ENCODE measurements at places on chromosomes 2 and 18.

GRCh38 chr2:165425556-165425955, 43.9 kb upstream of the CSRNP3 start:
- no peaks in the 10 kb centered on the region for H3K36me3 ChIP-seq
- H3K4me3 ChIP-seq: no peak overlapping the region
- H3K27me3 ChIP-seq: no peaks in the 10 kb centered on the region
- no peak for DNase-seq
- no peak overlapping the region for H3K27ac ChIP-seq

GRCh38 chr2:18047896-18048657, 169.6 kb downstream of the KCNS3 start:
- no peaks in the 10 kb centered on the region for H3K27me3 ChIP-seq
- no peaks in the 10 kb centered on the region for H3K36me3 ChIP-seq
- peaks cover 16% of the 10 kb centered on the region for H3K4me1 ChIP-seq
- no peak overlapping the region for H3K27ac ChIP-seq
- H3K4me3 ChIP-seq: no peak overlapping the region

- no peaks in the 10 kb centered on the region for H3K27me3 ChIP-seq
- no peaks in the 10 kb centered on the region for H3K4me1 ChIP-seq
- H3K27ac ChIP-seq: no peak overlapping the region
Measured at GRCh38 chr2:150142561-150142960, 344.9 kb downstream of the RND3 start.

- H3K36me3 ChIP-seq: no peaks in the 10 kb centered on the region
- H3K4me1 ChIP-seq: no peaks in the 10 kb centered on the region
- no peak for DNase-seq
- H3K4me3 ChIP-seq: no peak overlapping the region
Measured at GRCh38 chr2:205482399-205483081, 199.8 kb upstream of the NRP2 start.

DNA sequence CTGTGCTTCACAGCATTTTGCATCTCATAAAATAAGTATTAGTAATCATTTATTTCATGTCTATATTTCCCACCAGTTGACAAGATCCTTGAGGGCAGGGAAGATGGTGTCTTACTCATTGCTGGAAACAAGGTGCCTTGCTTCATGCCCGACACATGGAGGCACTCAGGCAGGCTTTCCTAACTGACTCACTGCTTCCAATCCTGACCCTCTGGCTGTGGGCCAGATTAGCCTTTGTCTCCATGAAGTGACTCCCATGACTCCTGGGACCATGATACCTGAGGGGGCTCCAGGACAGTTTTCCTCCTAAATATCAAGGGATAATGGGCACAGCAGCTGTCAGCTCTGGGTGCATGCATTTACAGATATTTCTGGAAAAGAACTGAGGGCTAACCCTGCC, 275.1 kb downstream of the AGPS start:
- peaks cover 3% of the 10 kb centered on the region for H3K27me3 ChIP-seq
- no peak for DNase-seq
- no peak overlapping the region for H3K4me3 ChIP-seq
- H3K4me1 ChIP-seq: no peaks in the 10 kb centered on the region
- H3K27ac ChIP-seq: no peak overlapping the region
- H3K36me3 ChIP-seq: no peaks in the 10 kb centered on the region

DNA sequence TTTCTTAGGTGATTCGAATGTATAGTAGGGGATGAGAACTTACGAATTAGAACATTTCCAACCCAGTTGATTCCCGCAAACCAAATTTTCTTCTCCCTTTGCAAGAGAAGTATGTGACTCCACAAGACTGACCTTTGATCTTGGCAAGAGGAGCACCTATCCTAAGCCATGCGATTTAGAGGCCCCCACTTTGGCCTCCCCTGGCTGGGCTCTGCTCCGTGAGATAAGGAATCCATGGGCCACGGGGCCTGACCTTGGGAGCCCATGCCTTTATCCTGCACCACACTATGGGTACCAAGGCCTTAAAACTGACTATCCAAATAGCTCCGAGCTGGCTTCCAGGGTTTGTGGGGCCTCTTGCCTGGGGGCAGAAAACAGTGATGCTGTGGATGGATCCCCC, 135.8 kb downstream of the LRRTM1 start:
- no peak overlapping the region for H3K27ac ChIP-seq
- no peaks in the 10 kb centered on the region for H3K36me3 ChIP-seq
- H3K4me3 ChIP-seq: no peak overlapping the region
- DNase-seq: no peak
- H3K4me1 ChIP-seq: no peaks in the 10 kb centered on the region
- H3K27me3 ChIP-seq: no peaks in the 10 kb centered on the region

DNA sequence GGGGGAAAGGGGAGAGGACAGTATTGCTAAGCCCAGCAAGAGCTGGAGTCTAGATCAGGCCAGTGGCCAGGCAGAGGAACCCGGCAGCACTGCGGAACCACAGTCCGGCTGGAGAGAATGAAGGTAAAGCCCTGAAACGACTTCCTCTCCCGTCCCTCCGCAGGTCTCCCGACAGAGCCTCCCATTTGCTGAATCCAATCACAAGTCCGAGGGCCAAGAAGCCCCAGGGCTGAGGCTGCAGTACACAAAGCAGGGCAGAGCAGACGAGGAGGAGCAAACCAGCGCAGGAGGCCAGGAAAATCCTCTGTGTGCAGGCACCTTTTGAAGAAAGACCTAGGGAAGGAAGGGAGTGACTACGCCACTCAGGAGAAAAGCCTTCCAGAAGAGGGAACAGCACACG, 104.4 kb downstream of the OSBPL1A start:
- no peak for DNase-seq
- H3K27ac ChIP-seq: no peak overlapping the region
- no peaks in the 10 kb centered on the region for H3K27me3 ChIP-seq
- no peaks in the 10 kb centered on the region for H3K4me1 ChIP-seq
- H3K36me3 ChIP-seq: no peaks in the 10 kb centered on the region

DNA sequence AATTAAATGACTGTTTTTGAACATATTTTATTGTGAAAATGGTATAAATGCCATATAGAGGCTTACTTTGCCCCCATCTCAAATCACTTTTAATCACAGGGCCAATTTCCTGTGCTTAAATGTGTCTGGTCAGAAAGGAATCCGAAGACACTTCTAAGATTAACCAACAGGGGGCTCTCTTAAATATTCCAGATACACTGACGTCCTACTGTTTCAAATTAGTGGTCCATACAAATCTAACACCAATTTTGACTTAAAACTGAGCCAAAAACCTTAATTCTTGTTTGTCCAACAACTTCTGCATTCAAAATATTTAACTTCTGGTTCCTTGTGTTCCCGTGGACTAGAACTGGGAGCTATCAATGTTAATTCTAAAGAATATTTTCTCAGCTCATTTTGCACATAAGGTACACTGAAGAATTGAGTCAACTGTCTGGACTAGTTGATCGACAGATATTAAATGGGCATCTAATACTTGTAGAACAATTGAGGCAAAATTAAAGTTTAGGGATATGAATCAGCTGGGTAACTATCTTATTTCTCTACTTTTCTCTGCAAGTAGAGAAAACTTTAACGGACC, 557.5 kb downstream of the ARHGAP15 start:
- H3K4me3 ChIP-seq: no peak overlapping the region
- no peak overlapping the region for H3K27ac ChIP-seq
- DNase-seq: no peak
- no peaks in the 10 kb centered on the region for H3K36me3 ChIP-seq
- no peaks in the 10 kb centered on the region for H3K27me3 ChIP-seq

- H3K27me3 ChIP-seq: no peaks in the 10 kb centered on the region
- no peaks in the 10 kb centered on the region for H3K4me1 ChIP-seq
- no peak overlapping the region for H3K27ac ChIP-seq
- no peaks in the 10 kb centered on the region for H3K36me3 ChIP-seq
- DNase-seq: no peak
- H3K4me3 ChIP-seq: no peak overlapping the region
Measured at GRCh38 chr2:217299590-217299989, 439.7 kb upstream of the TNP1 start.

DNA sequence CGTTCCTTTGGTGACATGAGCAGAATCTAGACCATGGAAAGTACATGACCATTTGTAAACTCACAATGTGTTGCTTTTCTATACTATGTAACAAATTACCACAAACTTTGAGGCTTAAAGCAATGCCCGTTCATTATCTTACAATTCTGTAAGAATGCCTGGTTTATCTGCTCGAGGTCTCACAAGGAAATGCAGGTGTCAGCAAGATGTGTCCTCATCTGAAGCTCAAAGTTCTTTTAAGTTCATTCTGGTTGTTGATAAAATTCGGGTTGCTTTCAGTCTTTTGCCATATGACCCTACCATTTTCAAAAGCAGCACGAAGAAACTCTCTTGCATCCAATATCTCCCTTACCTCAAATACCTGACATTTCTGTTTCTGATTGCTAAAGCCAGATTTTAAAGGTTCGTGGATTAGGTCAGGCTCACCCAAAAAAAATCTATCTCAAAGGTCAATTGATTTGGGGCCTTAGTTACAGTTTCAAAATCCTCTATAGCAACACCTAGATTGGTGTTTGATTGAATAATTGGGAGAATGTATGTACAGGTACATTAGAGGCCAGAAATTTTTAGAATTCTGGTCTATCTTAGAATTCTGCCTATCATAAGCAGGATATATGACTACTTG, 125.9 kb downstream of the TMEM131 start:
- H3K27ac ChIP-seq: no peak overlapping the region
- DNase-seq: no peak
- H3K27me3 ChIP-seq: no peaks in the 10 kb centered on the region
- no peak overlapping the region for H3K4me3 ChIP-seq

DNA sequence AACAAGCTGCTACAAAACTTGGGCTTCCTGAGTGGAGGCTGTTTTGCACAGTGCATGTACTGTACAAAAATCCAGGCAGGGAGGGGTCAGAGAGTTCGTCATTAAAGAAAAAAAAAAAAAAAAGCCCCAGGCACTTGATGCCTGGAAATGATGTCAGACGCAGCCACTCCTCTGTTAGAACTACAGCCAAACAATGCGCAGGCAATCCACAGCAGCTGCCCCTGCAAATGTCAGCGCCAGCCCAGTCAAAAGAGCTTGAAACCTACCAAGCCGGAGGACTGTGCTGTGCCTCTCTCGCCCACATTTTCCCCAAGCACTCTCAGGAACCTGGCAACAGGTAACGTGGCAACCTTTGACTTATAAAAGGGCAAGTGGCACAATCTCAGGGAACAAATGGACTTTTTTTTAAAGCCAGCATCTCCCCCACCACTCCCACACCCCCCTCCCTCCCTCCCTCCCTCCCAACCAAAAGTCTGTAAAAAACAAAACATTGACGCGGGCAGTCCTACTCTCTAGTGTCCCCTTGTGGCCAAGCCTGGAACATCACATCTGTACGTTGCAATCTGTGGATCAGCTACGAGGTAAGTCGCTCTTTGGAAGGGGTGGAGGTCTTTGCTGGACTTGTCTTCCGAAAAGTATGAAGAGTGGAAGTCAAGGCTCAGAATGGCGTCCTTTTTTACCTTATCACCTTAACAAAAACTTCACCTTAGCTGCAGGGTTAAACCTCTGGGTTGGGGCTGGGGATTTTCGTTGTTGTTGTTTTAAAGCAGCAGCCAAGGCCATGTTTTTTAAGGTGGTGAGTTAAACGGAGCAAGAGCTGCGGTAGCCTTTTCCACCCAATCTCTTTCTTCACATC, 144.2 kb downstream of the TGIF1 start:
- peak overlapping the region; percentile 60 for H3K4me3 ChIP-seq
- peak overlapping the region; percentile 98 for H3K27ac ChIP-seq
- no peaks in the 10 kb centered on the region for H3K27me3 ChIP-seq
- peaks cover 50% of the 10 kb centered on the region for H3K4me1 ChIP-seq

DNA sequence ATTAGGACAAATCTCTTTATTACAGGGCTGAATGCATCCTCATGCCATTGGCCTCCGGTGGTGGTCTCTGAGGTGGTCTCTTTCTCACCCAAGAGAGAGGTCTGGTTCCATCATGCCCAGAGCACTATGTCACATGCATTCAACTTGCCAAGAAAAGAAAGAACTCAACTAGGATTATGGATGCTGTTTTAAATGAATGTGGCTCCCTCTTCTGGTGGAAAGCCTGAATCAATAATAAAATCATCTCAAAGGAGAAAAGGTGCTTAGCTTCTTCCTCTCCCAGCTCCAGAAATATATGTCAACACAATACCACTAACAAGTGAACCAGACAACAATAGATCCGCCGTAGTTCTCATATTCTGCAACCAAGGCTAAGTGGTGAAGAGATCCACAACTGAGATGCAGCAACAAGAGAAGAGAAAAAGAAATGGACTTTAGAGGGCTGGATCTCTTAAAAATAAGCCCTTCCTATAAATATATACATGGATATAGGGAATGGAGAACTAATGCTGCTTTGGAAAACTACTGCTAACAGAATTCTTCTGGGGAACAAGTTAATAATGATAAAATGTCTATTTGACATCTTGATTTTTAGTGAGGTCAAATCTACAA, 396.8 kb downstream of the NCKAP5 start:
- no peak overlapping the region for H3K4me3 ChIP-seq
- H3K36me3 ChIP-seq: no peaks in the 10 kb centered on the region
- no peak overlapping the region for H3K27ac ChIP-seq
- no peaks in the 10 kb centered on the region for H3K27me3 ChIP-seq
- DNase-seq: no peak

DNA sequence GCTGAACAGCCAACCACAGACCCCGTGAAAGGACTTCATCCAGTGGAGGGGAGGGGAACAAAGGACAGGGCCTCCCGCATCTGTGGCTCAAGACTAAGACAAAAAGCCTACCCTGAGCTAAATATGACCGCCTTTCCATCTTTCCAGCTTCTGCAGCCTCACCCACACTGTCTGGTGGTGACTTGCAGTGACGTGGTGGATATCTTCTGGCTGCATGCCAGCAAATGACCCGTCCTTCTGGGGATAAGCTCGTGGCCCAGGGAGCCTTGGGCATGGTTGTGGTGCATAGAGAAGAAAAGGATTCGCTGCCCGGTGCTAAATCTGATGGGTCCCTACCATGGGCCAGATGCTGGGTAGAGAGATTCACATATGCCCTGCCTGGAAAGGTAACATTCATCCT, 8.7 kb upstream of the NGEF start:
- H3K36me3 ChIP-seq: no peaks in the 10 kb centered on the region
- H3K4me3 ChIP-seq: no peak overlapping the region
- DNase-seq: no peak
- no peak overlapping the region for H3K27ac ChIP-seq
- no peaks in the 10 kb centered on the region for H3K27me3 ChIP-seq
- H3K4me1 ChIP-seq: no peaks in the 10 kb centered on the region

DNA sequence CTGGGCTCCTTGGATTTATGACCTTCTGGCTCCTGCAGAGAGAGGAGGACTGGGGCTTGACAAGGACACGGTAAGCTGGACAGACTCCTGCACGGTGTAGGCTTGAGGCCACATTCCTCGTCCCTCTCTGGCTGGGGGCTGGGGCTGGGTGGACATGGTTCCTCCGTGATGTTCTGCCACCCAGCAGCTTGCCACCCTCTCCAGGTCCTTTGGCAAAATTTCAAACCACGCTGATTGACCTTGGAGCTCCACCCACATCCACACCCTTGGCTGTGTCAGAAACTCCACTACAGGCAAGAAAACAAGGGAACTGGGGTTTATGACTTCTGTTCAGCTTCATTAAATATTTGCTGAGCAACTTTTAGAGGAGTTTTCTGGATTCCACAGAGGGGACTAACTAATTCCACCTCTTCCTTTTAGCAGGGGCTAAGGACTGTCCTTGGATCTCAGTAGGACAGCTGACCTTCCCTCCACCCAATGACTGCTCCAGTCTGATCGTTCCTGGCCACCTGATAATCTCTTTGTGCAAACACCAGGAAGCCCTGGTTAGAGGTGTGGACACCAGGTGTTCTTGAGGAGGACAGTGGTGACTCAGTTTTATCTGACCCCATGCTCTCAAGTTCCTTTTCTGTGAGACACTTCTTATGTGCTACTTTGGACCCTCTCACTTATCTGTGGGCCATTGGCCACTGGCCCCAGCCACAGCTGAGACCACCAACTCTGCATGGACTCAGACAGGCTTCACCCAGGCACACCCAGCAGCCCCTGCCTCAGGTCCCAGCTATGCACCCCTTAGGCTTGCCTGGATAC, 29.3 kb downstream of the GPR55 start:
- H3K27ac ChIP-seq: no peak overlapping the region
- H3K4me1 ChIP-seq: no peaks in the 10 kb centered on the region
- no peaks in the 10 kb centered on the region for H3K36me3 ChIP-seq
- H3K4me3 ChIP-seq: no peak overlapping the region
- no peak for DNase-seq

All from upper lobe of right lung (tissue), 1 donor.